SJSA1 (cell line): ENCODE measurements at places on chromosomes 12 and 14. TPM values are rescaled to one million over a fixed set of nuclear protein-coding genes. Genes with fewer than 3 reads are reported as not detected.

Gene HSP90AA1
- 367 and 670 TPM in 2 replicates for total RNA-seq

Gene BDKRB1
- 0.34 and 10.3 TPM in 2 replicates for total RNA-seq

Gene ALG10
- total RNA-seq = 3.0 and 7.4 TPM in 2 replicates

Gene ERP29
- total RNA-seq = 32.5 and 47.2 TPM in 2 replicates

Gene TAS2R7
- not detected in 2 replicates for total RNA-seq

Gene ALX1
- total RNA-seq = not detected in 2 replicates

Gene ACVRL1
- 23.3 and 27.6 TPM in 2 replicates for total RNA-seq

Gene KLRD1
- total RNA-seq = 0.08 TPM in 1 of 2 replicates, not detected in the other

Gene SPTB
- total RNA-seq = 1.1 and 2.0 TPM in 2 replicates

Gene LRRC10
- not detected in 2 replicates for total RNA-seq

Gene PNP
- total RNA-seq = 27.3 and 34.8 TPM in 2 replicates

Gene MORN3
- 0.72 TPM in 1 of 2 replicates, not detected in the other for total RNA-seq

Gene PLEKHG7
- not detected in 2 replicates for total RNA-seq

Gene DCTN2
- 3,855 and 4,325 TPM in 2 replicates for total RNA-seq

Gene KRT2
- not detected in 2 replicates for total RNA-seq

Gene KRT6C
- total RNA-seq = not detected in 2 replicates

Gene FBLN5
- 5.1 and 18.7 TPM in 2 replicates for total RNA-seq

Gene RTRAF
- 101 and 111 TPM in 2 replicates for total RNA-seq

Gene CAPZA3
- not detected in 2 replicates for total RNA-seq

Gene SLC39A5
- total RNA-seq = not detected in 2 replicates

Gene FGFR1OP2
- 77.0 and 104 TPM in 2 replicates for total RNA-seq

Gene CCDC197
- not detected in 2 replicates for total RNA-seq

Gene EGLN3
- total RNA-seq = 1.8 and 3.1 TPM in 2 replicates

Gene AQP2
- not detected in 2 replicates for total RNA-seq

Gene ITGB7
- 0.45 TPM in 1 of 2 replicates, not detected in the other for total RNA-seq

Gene SIX1
- total RNA-seq = 3.7 and 9.0 TPM in 2 replicates

Gene PPP1CC
- total RNA-seq = 143 and 154 TPM in 2 replicates

Gene COX8C
- total RNA-seq = not detected in 2 replicates

Gene KRT76
- 0.21 TPM in 1 of 2 replicates, not detected in the other for total RNA-seq
